ENCODE measurements at places on chromosomes 7 and 10.

DNA sequence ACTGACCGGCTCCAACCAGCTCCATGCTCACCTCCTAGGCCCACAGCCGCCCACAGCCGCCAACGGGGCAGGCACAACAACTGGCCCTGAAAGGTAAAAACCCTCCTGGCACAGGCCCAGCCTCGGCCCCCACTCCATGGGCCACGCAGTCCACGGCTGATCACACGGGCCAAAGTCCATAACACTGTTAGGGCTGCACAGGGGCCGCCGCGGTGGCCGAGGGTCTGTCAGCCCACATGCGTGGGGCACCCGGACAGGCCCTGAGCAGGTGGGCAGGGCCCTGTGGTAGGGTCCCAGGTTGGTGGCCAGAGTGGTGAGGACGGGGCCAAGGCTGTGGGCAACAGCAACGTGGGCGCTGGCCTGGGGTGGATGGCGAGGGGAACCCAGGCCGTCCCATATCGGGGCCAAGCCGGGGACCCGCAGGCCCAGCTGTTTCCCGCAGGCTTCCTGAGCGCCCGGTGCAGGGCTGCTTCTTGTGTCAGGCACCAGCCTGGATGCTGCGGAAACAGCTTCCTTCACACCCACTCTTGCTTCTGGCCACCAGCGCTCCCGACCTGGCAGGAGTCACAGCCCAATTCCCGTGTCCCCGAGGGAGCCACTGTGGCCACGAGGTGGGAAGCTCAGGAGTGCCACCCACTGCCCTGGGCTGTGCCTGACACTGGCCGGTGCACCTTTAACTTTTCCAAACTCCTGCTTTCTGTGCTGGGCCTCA is 29.2 kb downstream of the CYP2W1 start:
- no peak for DNase-seq

DNA sequence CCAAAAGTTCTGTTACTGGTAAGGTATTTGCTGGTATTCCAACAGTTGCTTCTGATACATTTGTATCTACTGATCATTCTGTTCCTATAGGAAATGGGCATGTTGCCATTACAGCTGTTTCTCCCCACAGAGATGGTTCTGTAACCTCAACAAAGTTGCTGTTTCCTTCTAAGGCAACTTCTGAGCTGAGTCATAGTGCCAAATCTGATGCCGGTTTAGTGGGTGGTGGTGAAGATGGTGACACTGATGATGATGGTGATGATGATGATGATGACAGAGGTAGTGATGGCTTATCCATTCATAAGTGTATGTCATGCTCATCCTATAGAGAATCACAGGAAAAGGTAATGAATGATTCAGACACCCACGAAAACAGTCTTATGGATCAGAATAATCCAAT is 131.0 kb downstream of the AASS start:
- DNase-seq = no peak

DNA sequence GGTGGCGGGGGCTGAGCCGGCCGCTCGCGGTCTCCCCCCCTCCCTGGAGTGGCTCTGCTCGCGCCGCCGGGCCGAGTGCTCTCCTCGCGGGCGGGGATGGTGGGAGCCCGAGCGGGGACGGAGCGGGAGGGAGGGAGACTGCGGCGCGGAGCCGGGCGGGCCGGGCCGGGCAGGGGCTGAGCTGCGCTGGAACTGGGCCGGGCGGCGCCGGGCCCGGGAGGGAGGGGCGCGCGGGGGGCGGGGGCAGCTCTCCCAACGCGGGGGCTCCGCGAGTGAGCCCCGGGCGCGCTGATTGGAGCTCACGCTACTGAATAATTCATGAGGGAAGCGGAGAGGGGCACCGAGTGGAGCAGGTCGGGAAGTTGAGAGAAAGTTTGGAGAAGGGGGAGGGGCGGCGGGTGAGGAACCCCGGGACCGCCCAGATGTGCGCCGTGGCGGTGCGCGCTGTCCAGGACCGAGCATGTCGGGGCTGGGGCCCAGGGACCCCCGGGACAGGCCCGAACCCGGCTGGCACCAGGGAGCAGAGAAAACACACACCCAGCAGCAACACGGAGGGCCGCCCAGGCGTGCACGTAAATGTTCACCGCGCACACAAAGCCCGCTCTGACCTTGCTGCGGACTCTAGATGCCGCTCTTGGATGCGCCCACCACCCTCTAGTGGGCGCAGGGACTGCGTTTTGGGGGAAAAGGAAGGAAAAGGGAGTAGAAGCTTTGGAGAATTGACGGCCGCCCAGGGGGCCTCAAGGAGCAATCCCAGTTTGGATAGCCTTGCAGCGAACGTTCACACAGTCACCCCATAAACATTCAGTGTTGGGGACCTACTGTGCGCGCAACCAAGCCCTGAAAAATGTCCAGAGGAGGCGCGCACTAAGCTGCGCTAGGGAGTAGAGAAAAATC is at the start of gene EPHB4:
Gene EPHB4 (minus strand): TSS at position 194 of the 897 bp plus-strand sequence. CDS start 493 bp downstream, outside the sequence.
- peak; percentile 73 for DNase-seq

DNA sequence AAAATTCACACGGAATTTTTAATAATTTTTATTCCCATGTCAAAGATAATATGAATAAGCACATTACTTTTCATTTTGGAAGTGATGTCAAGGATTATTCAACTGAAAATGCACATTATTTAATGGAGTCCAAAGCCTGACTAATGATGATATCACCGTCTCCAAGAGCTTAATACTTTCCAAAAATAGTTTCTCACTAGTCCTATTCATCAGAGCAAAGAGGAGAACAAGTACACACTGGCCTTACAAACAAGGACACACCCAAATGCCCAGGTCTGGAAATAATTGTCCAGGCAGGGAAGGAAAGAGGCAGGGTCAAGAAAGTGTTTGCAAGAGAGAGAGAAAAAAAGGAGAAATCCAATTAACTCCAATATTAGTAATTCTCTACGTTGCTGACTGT is 216.8 kb upstream of the CCDC6 start:
- no peak for DNase-seq

GRCh38 chr10:10492420-10492819 is 525.3 kb upstream of the CELF2 start:
- no peak for DNase-seq

DNA sequence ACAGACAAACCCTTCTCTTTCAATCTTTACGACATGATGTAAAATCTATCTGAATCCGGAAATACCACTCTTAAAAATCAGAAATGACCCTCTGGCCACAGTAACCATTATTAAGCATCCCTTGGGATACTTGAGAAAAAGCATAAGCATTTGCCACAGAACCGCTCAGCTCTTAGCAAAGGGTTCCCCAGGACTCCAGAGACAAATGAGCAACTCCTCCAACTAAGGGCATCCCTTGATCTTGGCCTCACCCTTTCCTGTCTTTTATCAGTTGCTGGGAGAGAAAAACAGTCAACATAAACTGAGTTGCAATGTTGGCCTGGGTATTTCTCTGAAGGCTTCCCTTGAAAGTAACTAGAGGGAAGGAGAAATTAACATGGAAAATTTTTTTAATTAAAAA is 3.5 kb downstream of the PDLIM1 start:
- peak; percentile 40 for DNase-seq

GRCh38 chr7:32142649-32143048 is 72.4 kb upstream of the PDE1C start:
- DNase-seq = no peak

- DNase-seq = no peak
Observed at GRCh38 chr7:27172823-27173510, 1.2 kb downstream of the HOXA10 start.

DNA sequence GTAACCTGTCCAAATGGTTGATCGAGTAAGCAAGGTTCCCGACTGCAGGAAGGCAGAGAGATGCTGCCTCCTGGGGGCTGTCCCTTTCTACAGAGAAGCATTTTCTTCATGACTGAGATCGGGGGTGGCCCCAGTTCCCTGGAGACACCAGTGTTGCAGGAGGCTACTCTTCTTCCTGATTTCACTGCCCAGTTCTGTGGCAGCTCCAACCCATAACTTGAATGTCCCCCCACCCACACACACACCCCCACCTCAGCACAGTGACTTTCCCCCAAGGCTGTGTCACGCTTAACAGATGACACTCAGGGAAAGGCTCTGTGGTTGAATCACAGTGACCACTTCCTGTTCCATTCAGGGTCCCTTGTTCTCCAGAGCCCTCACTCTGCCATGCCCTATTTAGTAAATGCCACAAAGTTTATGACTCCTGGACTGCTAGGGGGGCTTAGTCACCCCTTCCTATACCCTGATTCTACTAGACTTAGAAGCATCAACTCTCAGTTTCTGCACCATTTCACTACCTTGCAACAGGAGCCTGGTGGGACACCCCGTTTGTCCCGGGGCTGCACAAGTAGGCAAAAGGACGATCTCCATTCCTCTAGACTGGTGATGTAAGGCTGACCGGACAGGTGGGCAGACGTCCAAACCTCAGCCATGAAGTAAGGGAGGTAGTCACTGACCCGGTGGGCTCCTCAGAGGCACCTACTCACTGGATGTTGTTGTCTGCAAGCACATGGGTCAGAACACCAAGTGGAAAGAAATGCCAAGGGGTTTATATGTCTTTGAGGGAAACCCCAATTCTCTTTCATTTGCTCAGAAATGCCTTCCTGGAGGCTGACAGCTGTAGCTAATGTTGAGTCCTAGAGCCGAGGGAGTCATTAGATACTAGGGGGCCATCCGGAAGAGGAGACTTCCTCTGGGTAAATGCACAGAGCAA is 31.3 kb upstream of the SMC3 start:
- DNase-seq = no peak

DNA sequence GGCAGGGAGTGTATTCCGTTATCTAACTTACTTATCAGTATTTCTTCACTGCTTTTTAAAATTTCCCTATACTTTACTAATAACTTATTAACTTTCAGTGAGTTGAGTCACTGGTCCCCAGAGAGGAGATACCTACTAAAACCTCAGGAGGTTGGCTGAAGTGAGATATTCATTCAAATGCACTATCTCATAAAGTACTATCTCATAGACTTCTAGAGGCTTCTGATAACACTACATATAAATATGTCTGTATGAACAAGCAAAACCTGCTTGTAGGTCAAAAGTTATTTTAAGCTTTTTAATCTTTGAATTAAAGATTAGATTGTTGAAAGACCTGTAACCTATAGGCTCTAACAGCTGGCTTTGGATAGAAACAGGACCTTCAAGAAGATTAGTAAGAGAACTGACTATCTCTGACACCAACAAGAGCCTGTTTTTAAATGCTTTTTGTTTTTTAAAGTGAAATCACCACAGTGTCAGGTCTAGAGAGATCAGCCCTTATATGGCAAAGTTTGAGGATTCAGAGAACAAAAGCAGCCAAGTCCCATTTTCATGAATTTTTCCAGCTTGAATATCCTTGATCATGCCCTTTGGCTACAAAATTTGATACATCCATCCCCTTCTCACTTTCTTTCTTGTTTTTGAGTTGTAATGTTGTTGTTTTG is 242.2 kb downstream of the ARL4A start:
- peak; percentile 74 for DNase-seq

GRCh38 chr7:151686826-151687225 is 167.1 kb upstream of the RHEB start:
- DNase-seq = no peak

- DNase-seq = no peak
Observed at GRCh38 chr7:91875851-91876250, 4.7 kb downstream of the MTERF1 start.

- no peak for DNase-seq
Observed at GRCh38 chr7:30136117-30136731, 1.4 kb downstream of the MTURN start.

DNA sequence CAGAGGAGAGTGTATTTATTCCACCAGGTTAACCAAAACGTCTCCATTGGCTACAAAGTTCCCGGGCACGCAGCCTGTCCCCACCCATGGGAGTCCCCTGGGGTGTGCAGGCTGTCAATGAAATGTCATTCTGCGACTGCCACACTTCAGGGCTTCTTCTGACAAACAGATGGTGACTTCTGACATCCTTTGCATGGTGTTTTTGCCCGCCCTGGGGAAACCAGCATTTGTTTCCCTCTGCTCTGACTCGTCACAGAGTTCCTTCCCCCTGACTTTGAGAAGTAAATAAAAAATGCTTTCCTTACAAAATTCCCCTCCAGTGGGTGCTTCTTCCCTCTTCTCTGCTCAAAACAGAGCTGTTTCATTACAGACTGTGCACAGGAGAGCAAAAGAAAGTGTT is 38.2 kb downstream of the TNS3 start:
- DNase-seq = no peak

DNA sequence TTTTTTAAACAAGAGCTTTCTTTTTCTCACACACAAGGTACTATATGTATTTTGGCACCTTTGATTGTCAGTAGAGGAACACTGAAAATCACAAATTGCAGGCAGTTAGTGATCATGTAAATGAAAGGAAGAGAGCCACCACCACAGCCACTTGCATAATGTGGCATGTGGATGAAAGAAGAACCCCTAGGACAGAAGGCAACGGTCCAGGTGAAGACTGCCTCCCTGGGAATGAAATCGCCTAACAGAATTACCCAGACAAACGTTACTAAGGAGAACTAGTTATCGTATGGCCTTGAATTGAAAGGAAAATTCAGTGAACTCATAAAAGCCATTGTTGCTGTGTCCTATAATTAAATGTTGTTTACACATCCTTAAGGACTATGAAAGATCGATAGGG is 41.2 kb upstream of the PTPRZ1 start:
- no peak for DNase-seq

DNA sequence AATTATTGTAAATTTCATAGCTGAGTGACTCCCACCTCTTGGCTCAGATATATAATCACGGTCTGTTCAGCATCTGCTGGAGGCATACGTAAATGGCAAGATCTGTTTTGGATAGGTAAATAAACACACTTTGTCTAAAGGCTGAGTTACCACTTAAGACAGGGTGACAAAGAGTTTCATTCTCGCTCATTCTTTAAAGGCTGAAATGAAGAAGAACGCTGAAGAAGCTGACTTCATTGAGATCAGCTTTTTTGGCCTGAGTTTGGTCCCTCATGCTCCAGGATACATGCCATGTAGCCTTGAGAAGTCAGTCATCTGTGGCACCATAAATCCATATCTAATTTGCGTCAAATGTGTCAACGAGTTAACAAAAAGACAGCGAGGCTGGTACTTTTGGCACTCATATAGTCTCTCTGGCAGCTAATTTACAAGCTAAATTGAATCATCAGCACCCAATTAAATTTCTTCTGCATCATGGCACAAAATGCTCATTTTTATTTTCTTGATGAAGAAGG is 309.9 kb downstream of the GPAM start:
- no peak for DNase-seq

DNA sequence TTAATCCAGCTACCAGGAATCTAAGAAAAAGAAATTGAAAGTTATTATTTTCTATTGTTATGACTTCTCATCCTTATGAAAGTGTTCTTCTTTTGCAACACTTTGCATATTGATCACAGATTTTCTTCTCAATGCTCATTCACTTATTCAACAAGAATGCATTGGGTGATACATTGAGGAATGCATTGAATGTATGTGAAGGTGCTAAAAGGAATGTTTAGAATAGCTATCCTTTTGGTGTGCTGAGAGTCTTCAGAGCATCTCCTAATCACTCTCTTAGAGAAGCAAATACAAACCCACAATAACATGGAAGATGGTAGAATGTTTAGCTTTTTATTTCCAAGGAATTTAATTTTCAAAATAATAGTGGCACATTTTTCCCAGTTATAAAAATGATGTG is 122.1 kb upstream of the KMT2E start:
- no peak for DNase-seq

Data from large intestine (tissue), 12 donors.